ENCODE measurements at places on chromosomes 6 and 20. TPM values are rescaled to one million over a fixed set of nuclear protein-coding genes. Genes with fewer than 3 reads are reported as not detected.

SLC44A4 gene
- total RNA-seq: 3.6 TPM

CTSZ gene
- total RNA-seq: 89.3 TPM

DNA sequence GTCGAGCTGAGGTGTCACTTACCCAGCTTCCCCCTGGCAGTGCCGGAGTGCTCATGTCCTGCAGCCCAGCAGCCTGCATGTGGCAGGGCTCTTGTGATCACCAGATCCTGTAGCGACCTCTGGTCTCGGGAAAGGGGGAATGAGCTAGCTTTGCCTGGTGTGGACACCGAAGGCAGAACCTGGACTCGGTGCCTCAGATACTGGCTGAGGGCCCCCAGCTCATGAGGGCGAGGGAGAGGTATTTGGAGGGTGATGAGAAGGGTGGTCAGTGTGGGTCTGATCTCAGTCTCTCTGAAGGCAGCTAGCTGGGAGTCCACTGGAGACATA, 26.3 kb downstream of the SUN5 start:
- no peaks in the 10 kb centered on the region for H3K27me3 ChIP-seq
- H3K4me1 ChIP-seq: no peaks in the 10 kb centered on the region
- DNase-seq: no peak
- no peak overlapping the region for H3K4me3 ChIP-seq
- H3K36me3 ChIP-seq: no peaks in the 10 kb centered on the region

GRCh38 chr6:47126647-47127391, 84.7 kb upstream of the ADGRF1 start:
- no peak overlapping the region for H3K4me3 ChIP-seq
- peaks cover 19% of the 10 kb centered on the region for H3K4me1 ChIP-seq
- no peak overlapping the region for H3K27ac ChIP-seq
- DNase-seq: no peak
- no peaks in the 10 kb centered on the region for H3K27me3 ChIP-seq

DNA sequence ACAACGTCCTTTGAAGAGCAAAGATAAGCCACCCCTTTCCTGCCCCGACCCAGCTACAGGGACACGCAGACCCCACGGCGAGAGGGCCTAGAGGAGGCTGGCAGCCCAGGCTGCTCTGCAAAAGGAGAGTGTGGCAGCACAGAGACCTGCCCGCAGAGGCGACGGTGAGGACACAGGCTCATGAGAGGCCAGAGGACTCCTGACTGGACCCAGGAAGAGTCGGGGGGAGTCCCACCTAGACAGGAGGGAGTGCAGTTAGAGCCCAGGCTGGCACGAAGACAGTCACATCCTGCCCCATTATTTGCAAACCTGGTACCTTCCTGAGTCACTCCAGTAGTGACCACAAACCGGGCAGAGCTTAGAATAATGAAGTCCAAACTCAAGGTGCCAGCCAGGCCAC, 227.7 kb upstream of the CDH4 start:
- H3K27me3 ChIP-seq: no peaks in the 10 kb centered on the region
- DNase-seq: no peak
- H3K36me3 ChIP-seq: no peaks in the 10 kb centered on the region
- H3K4me3 ChIP-seq: no peak overlapping the region
- H3K27ac ChIP-seq: no peak overlapping the region

GRCh38 chr6:104537180-104537579, 322.5 kb downstream of the HACE1 start:
- H3K4me1 ChIP-seq: no peaks in the 10 kb centered on the region
- H3K36me3 ChIP-seq: no peaks in the 10 kb centered on the region
- no peak overlapping the region for H3K4me3 ChIP-seq
- DNase-seq: no peak
- no peak overlapping the region for H3K27ac ChIP-seq

Data from esophagus squamous epithelium (tissue), 5 donors.